NCI-H524 (cell line): ENCODE measurements at places on chromosomes 6 and 20.

- no peak for DNase-seq
Measured at GRCh38 chr20:21014528-21014927, 91.6 kb downstream of the LINC00237 start.

GRCh38 chr6:43674921-43675320 lies 12.7 kb downstream of the MRPS18A start:
- no peak for DNase-seq

GRCh38 chr6:13113981-13114593 lies 214.2 kb downstream of the TBC1D7 start:
- no peak for DNase-seq

- no peak for DNase-seq
Measured at GRCh38 chr20:10318291-10319024, 99.8 kb downstream of the SNAP25 start.

GRCh38 chr20:17848249-17849048 lies 120.1 kb downstream of the SNX5 start:
- DNase-seq, result no peak

DNA sequence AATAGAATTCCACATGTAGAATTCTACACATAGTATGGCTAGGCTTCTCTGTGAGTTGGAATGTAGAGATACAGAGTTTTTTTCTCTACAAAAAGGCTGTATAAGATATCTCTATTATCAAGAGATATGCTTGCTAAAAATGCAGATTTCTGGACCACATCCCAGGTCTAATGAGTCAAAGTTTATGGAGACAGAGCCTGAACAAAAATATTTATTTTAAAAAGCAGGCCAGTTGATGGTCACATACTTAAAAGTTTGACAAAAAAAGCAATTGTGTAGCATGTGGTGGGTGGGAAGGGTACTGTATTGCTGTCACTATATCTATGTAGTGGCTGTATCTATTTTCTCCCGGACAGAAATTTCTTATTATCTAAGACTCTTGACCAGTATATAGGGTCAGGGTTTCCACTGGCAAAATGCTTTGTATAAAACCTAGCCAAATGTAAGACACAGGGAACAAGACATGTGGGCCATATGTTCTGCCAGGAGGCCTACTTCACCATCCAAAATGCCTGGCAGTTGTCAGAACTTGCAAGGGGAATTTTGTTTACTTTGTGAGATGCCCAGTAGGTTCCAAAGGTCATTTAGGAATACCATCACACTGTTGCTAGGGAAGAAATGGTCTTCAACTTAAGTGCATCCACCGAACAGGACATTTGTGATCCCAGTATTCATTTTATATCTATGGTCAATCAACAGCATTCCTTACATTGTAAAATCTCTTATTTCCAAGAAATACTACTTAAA lies 60.6 kb downstream of the SHPRH start:
- peak; percentile 25 for DNase-seq

GRCh38 chr20:10616212-10616611 lies 57.6 kb downstream of the JAG1 start:
- no peak for DNase-seq

GRCh38 chr6:137690721-137691120 lies 176.3 kb upstream of the TNFAIP3 start:
- DNase-seq, result no peak

DNA sequence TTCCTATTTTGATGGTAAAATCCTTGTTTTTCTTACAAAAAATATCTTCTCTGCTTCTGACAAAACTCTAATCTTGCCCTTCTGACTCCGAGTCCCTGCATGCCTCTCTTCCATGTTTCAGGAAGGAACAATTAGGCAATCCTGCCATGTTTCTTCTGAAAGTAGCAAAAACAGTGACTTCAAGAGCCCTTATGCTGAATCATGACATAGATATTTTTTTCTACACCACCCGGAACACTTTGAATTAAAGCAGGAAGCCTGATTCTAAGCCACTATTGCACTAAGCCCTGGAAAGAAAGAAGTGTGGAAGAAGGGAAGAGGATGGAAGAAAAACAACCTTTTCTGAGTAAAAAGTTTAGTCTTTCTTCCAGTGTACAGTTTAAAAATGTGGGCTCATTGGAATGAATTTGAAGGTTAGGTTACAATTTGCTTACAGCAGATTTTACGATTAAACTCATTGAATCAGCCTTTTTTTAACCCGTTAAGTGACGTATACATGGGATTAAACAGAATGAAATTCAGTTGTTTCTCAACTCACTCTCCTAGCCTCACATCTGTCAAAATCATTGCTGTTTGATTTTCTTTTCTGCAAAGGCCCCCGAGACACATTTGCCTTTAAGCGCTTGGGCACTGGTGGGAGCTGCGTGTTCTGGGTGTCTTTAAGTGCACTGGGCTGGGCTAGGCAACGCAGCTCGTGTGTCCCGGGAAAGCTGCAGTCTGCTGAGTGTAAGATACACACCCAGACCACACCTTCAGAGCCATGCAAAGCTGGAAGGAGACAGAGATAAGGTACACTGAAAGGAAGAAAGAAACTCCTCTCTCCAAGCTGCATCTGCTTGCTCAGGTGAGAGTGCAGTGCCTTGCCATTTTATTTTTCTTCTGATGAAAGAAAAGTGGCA lies 159.4 kb upstream of the CITED2 start:
- no peak for DNase-seq

DNA sequence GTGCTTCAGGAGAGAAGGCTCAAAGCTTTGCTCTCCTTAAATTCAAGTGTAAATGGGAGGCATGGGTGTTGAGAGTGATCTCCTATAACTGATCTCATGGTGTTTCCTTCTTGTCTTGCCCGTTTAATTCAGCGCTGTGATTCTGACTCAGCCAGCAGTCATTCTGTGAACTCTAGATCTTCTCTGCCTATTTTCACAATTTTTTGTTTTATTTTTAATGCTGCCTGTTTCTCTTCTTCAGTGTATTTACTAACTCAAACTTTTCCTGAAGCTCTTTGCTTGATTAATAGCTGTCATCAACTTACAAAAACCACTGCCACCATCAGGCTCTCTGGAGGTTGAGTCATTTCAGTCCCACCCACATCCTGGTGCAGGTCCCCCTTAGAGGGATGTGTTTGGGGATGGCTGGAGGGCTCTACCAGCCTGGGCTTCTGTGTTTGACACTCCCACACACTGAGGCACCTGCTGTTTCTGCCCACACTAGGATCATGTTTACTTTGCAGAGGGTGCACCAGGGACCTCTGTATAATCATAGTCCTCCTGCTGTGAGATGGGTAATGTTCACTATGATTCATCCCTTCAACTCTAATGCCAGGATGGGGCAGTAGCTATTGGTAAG lies 94.0 kb downstream of the SHLD1 start:
- peak; percentile 22 for DNase-seq

DNA sequence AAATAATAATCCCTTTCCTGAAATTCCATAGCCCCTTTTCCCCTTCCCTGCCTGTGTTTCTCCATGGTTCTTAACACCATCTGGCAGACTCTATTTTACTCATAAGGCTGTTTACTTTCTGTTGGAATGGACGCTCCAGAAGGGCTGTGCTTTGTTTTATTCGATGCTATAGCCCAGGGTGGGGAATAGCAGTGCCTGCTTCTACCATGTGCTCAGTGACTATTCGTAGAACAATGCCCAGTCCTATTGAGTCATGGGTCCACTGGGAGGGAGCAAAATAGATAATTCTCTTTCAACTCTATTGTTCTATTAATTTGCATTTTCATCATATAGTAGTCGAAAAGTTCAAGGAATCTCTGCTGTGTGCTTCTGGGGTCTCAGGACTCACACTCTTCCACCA lies 565.1 kb downstream of the C6orf118 start:
- no peak for DNase-seq

DNA sequence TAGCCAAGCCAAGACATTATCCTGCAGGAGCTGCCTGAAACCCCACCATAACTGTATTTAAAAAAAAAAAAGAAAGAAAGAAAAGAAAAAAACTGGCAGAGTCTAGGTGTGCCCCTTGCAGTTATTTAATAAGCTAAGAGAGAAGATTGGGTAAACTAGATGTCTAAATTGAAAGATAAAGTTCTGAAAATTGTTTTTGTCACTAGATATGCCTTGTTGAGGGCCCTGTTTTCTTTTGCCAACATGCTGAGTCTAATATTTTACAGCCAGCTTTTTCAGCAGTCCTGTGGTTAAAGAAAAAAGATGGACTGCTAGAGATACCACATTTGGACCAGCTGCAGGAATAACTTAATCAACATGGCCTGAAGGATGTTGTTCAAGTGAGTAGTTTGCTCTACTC lies 116.3 kb upstream of the TCF21 start:
- DNase-seq, result no peak

- no peak for DNase-seq
Measured at GRCh38 chr6:43790031-43790430, 20.0 kb downstream of the VEGFA start.

- DNase-seq, result no peak
Measured at GRCh38 chr6:155771822-155772221, 316.2 kb upstream of the NOX3 start.

DNA sequence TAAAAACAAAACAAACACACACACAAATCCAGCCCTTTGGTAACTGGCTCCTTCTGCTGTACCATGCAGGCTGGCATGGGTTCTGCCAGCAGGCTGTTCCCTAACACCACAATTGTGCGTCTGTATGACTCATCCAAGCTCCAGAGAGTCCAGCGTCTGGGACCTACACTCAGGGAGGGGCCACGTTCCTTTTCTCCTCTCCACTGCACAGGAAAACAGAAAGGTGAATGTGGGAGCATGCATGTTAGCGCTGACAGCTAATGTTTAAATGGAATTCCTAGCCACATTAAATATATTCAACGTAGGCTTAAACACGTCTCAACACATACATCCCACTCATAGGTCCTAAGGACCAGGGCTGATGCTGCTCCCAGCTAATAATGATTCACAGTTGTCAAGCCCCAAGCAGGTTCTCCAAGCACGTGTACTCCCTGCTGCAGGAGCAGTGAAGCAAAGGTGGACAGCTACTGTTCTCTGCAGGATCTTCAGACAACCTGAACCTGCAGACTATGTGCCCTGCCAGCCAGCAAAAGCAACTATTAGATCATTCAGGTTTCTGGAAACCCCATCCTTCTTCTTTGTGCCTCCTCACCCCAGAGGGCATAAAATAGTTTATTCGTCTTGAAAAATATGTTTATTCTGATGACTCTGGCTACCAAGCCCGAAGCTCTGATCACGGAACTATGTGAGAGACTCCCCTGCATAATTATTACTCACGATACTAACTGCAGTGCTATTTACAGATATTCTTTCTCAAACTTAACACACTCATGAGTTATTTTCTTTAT lies 20.9 kb downstream of the MAP1LC3A start:
- DNase-seq, result peak; percentile 57

DNA sequence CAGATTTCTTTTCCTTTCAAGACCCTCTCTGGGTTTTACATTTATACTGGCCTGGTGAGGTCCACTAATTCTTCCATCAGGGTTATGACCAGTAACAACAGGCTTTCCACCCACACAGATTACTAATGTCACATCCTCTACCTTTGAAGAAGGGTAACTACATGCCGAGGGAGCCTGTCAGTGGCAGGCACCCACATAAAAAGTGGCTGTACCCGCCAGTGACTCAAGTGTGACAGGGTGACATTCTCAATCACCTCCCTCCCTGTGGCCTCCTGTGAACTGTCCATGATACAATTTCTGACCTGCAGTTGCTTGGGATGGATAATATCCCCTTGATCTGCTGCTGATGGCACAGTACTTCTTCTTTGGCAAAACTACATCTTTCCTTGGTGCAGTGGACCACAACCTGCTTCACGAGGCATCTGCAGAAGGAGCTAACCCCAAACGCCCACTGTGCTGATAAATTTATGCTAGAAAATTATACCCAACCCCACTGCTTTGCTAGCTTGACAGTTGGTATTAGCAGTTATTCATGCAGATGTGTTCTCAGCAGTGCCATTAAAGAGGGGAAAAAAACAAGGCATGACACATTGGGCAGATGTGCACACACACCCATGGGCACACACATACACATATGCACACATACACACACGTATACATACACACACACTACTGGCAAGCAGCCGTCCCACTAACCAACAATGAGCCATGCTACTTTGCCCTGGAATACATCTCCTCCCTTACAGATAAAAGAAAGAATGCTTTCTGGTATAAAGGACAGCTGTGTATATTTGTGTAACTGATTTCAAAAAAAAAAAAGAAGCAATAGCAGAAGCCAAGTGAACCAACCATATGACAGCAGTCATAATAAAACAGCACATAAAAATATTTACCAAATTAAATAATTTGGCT lies 20.8 kb downstream of the GFOD1 start:
- no peak for DNase-seq

GRCh38 chr20:35506872-35507638 lies 22.4 kb downstream of the C20orf173 start:
- DNase-seq, result no peak

- DNase-seq, result peak; percentile 38
Measured at GRCh38 chr20:49187330-49187850, 744 bp downstream of the STAU1 start.

DNA sequence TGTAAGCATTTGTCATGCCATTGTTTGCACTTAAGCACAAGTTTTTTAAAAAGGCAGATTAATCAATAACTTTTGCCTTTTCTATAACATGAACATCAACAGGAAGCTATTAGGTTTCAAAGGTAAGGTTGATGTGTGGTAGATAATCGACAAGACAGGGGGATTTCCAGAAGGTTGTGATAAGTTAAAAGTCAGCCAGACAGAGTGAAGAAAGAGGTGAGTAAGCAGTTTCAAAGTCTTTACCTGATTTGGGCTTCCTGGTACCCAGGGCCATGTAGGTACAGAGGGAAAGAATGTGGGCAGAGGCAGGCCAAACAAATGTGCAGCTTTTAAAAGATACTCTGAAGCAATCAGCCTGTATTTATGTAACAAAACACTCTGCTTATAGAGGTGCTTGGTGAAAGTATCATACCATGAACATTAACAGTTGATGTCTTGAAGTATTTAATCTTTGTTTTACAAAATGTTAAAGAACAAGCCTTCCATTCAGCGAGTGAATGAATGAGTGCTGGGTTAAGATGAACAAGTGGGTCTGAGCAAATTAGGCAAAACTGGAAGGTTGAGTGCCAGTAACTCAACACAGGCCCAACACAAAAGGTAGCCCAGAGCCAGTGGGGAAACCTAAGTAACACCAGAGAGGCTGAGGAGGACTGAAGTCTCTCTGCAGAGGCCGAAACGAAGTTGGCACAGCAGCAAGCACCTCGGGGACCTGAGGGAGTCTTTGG lies 60.2 kb downstream of the LRRC1 start:
- no peak for DNase-seq
